ENCODE measurements at places on chromosomes 2 and 18.

- DNase-seq: no peak
These were observed 153.3 kb upstream of the RBMS1 start for GRCh38 chr2:160646684-160647444.

- no peak for DNase-seq
These were observed 79.0 kb upstream of the TRIB2 start for GRCh38 chr2:12637754-12638153.

GRCh38 chr2:120014226-120014980 is 1.5 kb downstream of the EPB41L5 start:
- peak; percentile 23 for DNase-seq

- DNase-seq: no peak
These were observed 83.8 kb upstream of the PPM1B start for GRCh38 chr2:44084850-44085249.

DNA sequence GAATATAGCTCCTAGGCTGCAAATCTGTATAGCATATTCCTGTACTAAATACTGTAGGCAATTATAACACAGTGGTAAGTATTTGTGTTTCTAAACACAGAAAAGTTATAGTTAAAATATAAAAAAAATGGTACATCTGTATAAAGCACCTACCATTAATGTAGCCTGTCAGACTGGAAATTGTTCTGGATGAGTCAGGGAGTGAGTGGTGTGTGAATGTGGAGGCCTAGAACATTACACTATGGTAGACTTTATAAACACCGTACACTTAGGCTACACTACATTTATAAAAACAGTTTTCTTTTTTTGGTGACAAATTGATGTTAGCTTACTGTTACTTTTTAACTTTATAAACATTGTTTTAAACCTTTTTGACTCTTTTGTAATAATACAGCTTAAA is 226.3 kb downstream of the CCDC85A start:
- no peak for DNase-seq

- no peak for DNase-seq
These were observed 27.5 kb upstream of the EPAS1 start for GRCh38 chr2:46269544-46270273.

DNA sequence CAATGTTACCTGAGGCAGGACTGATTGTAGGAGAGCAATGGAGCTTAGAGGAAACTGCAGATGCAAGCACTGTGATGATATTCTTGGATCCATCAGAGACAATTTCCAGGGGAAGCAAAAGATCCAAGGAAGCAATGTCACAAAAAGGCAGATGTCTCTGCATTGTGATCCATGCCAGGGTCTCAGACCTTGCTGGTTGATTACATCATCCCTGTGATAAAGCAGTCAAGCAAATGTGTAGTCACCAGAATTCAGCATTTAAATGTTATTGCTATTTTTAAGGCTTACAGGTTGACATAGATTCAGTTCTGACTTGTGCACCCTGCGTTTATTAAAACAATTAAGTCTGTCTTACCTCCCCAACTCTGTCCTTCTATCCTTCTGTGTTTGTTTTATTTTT is 56.8 kb upstream of the CCDC85A start:
- DNase-seq: no peak

- no peak for DNase-seq
These were observed 17.3 kb downstream of the PIK3C3 start for GRCh38 chr18:41972067-41972925.

- DNase-seq: no peak
These were observed 315.9 kb upstream of the ZEB2 start for GRCh38 chr2:144835634-144836350.

DNA sequence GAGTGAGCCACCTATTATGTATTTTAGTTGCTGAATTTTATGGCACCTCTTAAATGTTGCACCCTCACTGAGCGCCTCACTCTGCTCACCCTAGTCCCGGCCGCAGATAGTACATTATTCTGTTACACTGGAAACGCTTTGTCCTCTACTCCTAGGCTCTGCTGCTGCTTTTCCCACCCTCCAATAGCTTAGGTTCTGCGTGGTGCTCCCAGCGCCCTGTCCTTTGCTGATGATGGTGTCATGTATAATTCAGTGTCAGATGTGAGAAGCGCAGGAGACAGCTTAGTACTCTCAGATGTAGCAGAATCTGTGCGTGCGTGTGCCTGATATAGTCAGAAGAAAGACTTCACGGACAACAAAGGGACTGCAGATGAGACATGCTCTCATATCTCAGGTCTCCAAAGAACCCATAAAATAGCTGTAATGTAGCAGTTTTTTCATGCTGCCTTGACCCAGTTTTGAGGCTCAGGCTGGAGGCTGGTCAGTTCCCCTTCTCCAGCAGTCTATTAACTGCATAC is 1.4 kb upstream of the REEP1 start:
- no peak for DNase-seq

DNA sequence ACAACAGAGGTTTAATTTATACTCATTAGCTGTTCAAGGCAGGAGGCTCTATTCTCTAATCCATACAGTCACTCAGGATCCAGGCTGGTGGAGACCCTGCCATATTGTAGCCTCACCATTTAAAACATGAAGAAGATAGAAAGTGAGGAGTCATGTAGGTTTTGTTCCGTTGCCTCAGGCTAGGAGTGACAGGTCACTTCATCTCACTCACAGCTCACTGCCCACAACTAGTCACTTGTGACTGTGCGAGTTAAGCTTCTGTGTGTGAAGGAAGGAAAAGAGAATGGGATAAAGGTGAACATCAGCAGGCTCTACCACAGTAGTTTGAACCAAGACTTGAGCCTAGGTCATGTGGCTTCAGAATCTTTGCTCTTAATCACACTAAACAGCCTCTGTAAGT is 9.0 kb upstream of the IGFBP2 start:
- no peak for DNase-seq

DNA sequence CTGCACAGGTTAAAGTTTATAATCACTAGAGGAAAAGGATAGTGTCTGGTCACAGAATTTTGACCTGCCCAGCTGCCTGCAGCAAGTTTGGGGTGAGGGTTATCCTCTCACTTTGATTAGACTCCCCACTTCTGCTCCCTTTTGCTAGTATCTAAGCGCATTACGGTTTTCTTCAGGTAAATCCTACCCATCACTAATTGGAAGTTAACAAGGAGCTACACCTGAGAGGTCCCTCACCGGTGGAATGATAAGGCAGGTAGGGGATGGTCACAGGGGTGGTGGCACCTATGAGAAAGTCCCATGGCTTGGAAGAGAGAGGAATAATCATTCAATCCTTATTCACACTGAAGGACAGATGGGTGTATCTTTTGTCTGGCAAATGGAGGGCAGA is 7.6 kb downstream of the BCL2 start:
- DNase-seq: no peak

DNA sequence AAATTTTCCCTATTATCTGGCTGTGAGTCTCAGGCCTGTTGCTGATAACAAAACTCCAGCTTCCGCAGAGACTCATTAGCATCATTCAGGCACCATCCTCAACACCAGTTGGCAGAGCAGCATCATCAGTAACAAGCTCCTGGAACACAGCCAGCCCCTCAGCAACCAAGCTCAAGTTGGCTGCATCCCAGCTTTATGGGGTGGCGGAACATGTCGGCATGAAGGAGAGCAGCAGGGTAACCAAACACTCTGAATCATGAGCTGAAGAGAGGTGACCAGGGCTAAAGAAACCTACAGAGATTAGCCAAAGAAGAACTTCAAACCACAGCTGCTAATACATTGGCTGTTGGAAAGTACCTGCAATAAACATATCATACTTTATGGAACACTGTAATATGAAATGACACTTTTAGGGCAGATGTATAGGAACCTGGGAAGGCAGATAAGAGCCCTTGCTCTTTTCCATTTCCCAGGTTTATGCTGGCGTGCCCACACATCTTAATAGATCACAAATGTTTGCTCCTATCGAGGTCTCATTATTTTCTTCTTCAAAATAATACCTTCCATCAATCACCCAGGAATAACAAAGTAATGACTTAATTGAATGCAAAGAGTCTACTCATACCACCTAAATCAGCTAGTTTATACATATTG is 63.8 kb downstream of the PDE11A start:
- DNase-seq: peak; percentile 92

DNA sequence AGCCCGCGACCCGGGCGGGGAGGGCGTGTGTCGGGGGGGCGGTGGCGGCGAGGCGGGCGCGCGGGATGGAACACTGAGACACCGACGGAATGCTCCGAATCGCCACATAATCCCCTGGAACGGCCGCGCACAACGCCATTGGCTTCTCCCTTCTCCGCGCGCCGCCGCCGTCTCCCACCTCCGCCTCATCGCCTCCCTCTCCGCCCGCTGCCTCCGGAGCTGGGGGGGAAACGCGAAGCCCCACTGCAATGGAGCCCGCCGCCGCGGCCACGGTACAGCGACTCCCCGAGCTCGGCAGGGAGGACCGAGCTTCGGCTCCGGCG is at the start of gene PHLPP1:
TSS of gene PHLPP1 (plus strand) at position 106 of the 323 bp plus-strand sequence. CDS start at position 249, 143 bp downstream.
- no peak for DNase-seq

- DNase-seq: no peak
These were observed 155.1 kb downstream of the SMAD7 start for GRCh38 chr18:48795696-48796095.

DNA sequence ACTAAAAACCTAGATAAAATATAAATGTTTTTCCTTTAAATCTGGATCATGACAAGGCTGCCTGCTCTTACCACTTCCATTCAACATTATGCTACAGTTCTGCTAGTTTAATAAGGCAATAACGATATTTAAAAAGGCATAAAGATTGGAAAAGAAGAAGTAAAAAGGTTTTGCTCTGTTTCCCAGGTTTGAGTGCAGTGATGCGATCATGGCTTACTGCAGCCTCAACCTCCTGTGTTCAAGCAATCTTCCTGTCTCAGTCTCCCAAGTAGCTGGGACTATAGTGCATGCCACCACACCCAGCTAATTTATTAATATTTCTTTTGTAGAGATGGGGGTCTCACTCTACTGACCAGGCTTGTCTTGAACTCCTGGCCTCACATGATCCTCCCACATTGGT is 40.8 kb downstream of the PROKR1 start:
- DNase-seq: no peak

GRCh38 chr2:120802867-120803484 is 67.3 kb downstream of the GLI2 start:
- DNase-seq: no peak

DNA sequence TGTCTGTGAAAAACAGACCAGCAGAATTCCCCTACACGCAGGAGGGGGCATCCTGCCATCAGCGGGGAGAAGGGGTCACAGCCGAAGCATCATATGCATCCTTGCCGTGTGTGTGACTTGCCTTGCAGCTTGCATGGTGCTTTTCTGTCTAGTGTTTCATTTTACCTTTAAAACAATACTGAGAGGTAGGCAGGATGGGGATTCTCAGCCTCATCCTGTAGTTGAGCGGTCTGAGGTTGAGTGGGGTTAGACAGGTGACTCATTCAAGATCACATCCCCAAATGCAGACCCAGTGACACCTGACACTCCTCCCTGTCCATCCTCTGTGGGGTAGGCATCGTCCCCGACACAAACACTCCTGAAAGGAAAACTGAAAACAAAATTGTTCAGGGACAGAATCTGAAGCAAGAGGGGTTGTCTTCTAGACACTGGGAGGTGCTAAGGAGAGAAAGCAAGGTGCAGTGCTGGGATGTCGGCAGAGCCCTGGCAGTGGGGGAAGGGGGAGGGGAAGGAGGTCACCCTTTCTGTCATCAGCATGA is 7.9 kb downstream of the ARL4C start:
- no peak for DNase-seq

DNA sequence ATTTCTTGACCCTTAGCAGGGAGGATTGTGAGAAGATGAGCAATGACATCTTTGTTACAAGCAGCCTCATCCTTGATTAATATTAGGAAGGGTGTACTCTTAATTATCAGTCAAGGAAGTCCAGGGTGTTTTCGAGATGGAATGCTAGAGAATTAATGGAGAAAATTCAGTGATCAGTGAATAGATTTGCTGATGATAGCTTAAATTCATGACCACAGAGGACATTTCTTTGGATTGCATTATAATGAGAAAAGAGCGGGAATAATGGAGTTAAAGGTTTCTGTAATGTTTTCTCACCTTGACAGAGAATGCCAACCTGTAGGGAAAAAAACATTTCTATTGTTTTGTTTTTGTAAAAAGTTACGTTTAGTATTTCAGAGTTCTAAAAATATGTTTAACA is 249.9 kb downstream of the LTBP1 start:
- DNase-seq: no peak

DNA sequence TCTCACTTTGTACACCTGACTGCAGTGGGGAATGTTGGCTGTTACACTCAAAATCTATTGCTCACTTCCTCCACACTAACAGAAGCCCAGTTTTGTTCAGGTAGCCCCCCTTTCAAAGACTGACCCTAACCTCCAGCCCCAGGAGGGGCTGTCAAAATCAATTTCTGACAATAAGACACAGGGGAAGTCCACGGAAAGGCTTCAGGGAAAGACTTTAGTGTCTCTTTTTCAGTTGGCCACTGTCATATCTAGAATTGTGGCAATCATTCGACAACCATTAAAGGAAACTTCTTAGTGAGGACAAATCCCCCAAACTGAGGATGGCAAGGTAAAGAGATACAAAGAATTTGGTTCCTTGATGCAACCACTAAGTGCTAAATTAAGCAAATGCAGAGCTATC is 59.0 kb downstream of the BARD1 start:
- no peak for DNase-seq

GRCh38 chr2:45992021-45992740 is 305.0 kb upstream of the EPAS1 start:
- DNase-seq: no peak

DNA sequence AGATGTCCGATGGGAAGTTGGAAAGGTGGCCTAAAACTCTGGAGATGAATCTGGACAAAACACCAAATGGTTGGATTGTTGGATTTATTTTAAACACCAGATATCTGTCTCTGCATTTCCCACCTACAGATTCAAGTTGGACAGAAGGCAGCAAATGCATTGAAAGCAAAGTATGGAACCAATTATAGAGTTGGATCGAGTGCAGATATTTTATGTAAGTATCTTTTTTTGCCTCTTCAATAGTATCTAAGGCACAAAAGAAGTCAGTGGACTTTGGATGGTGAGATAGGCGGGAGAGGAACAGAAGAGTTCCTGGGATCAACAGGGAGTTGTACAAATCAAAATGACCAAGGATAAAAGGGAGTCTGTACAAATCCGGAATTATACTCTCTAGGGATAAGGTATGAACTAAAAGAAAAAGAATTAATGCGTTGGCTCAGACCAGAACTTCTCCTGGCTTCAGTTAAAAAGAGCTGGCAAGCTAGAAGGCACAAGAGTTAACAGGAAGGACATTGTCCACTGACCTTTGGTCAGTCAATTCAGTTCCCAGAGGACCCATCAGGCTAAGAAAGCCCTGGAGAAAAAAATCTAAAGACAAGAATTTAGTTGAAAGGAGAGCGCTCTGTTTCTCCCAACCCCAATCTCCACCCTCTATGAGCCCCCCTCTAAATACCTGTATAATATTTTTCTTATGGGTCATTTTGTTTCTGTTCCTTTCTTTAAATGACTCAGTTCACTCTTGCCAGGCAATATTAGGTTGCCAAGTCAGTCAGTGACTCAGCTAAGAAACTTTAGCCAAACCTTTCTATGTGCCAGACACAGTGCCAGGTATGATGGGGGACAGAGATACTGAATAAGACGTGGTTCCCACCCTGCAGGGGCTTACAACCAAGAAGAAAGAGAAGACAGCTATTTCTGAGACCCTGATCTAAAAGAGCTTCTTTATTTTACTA is 29.1 kb downstream of the CPO start:
- DNase-seq: no peak

- no peak for DNase-seq
These were observed 305.8 kb downstream of the ETAA1 start for GRCh38 chr2:67702937-67703336.

GRCh38 chr2:37282746-37283145 is 41.9 kb downstream of the PRKD3 start:
- no peak for DNase-seq
